ENCODE measurements at places on chromosomes 1 and 21.

DNA sequence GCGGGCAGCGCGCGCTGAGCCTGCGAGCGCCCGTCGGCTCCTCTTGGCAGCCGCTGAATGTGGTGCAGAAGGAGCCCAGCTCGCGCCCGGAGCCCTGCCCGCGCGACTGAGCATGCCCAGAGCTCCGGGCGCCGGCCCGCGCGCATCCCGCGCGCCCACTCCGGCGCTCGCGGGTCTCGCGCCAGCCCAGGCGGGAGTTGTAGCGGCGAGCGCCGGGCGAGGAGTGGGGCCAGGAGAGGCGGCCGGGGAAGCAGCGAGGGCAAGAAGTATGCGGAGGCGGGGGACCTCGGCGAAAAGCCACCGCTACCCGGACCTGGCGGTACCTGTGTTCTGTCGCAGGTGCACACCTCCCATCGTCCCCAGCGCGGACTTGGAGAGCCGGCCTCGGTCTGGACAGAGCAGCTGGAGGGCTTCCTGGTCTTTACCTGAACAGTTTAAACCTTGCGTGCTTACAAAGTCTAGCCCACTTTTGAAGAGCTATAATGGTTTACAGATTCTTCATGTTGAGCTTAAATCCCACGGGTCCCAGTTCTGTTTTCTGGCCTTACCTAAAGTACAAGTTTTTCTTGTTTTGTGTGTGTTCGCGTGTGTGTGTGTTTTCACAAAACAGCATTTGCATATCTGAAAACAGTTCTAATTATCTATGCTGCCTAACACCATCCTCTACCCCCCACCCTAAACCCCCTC is at the start of gene DDAH1:
Gene DDAH1 (minus strand): TSS at position 61 of the 687 bp plus-strand sequence. CDS start 114 bp downstream, outside the sequence.
- H3K36me3 ChIP-seq, result no peaks in the 10 kb centered on the region
- no peak for DNase-seq
- H3K4me1 ChIP-seq, result peaks cover 3% of the 10 kb centered on the region
- H3K27me3 ChIP-seq, result no peaks in the 10 kb centered on the region

- H3K4me3 ChIP-seq, result no peak overlapping the region
- H3K27me3 ChIP-seq, result no peaks in the 10 kb centered on the region
- peaks cover 23% of the 10 kb centered on the region for H3K4me1 ChIP-seq
- DNase-seq, result no peak
- H3K36me3 ChIP-seq, result no peaks in the 10 kb centered on the region
These were observed 30.1 kb downstream of the STPG1 start for GRCh38 chr1:24383381-24383940.

- no peaks in the 10 kb centered on the region for H3K36me3 ChIP-seq
- no peaks in the 10 kb centered on the region for H3K27me3 ChIP-seq
- DNase-seq, result no peak
- no peak overlapping the region for H3K4me3 ChIP-seq
- no peaks in the 10 kb centered on the region for H3K4me1 ChIP-seq
- no peak overlapping the region for H3K27ac ChIP-seq
These were observed 59.3 kb downstream of the CCDC18 start for GRCh38 chr1:93239863-93240262.

DNA sequence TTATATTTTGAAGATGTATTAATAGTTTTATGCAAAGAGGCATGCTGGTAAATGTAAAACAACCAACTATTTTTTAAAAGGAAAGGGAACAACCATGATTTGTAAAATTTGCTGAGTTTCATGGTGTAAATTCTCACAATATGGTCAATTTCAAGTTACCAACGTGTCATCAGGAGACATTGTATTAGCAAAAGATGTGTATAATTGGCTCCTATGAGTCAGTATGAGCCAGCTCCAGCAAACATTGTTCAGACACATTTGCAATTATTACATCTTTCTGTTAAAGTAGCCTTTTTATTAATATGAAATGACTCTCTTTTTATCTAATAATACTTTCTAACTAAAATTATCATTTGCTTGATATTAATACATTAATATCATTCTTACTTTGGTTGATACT is 15.3 kb downstream of the CFH start:
- H3K27ac ChIP-seq, result no peak overlapping the region
- H3K4me3 ChIP-seq, result no peak overlapping the region
- DNase-seq, result no peak
- H3K27me3 ChIP-seq, result no peaks in the 10 kb centered on the region
- H3K4me1 ChIP-seq, result no peaks in the 10 kb centered on the region

DNA sequence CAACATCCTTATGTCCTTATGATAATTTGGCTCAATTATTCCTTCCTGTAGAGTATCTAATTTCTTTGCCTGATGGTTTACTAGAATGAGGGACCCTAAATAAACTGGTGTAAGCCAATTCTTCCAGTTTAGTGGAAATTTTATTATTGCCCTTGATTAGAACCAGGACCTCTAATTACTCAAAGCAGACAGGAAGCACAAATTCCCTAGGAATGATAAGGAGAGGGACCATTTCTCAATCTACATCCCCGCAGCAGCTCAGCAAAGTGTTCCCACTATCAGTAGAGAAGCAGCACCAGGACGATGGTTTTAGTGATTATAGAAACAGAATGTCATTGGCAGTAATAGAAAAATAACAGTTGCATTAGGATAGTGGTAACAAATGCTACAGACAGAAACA is 97.1 kb downstream of the PLPPR4 start:
- no peak overlapping the region for H3K27ac ChIP-seq
- no peak overlapping the region for H3K4me3 ChIP-seq
- H3K4me1 ChIP-seq, result no peaks in the 10 kb centered on the region

GRCh38 chr1:65764052-65764451 is 28.6 kb upstream of the PDE4B start:
- H3K4me1 ChIP-seq, result no peaks in the 10 kb centered on the region
- no peaks in the 10 kb centered on the region for H3K36me3 ChIP-seq
- H3K27me3 ChIP-seq, result no peaks in the 10 kb centered on the region
- no peak overlapping the region for H3K4me3 ChIP-seq
- H3K27ac ChIP-seq, result no peak overlapping the region

GRCh38 chr1:25063591-25064416 is 133.7 kb upstream of the RUNX3 start:
- H3K27me3 ChIP-seq, result no peaks in the 10 kb centered on the region
- no peak overlapping the region for H3K27ac ChIP-seq
- H3K4me3 ChIP-seq, result no peak overlapping the region
- DNase-seq, result no peak
- peaks cover 3% of the 10 kb centered on the region for H3K4me1 ChIP-seq

DNA sequence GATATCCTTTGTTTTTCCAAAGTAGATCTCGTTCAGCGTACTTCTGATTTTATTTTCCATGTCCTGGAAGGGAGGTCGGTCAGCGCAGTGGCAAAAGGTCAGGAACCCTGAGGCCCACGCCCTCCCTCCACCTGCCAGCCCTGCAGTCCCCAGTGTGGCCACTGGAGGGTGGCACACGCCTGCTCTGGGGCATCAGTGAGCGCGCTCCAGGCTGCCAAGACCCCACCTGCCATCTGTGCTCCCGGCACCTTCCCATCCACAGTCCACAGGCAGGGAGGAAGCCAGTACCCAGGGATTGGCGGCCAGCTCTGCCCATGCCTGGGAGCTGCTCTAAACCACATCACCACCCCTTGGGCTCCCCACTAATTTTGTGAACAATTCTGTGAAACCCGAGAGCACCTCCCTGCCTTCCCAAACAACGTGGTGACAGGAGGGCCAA is 32.3 kb downstream of the SLC66A1 start:
- DNase-seq, result no peak
- H3K27me3 ChIP-seq, result no peaks in the 10 kb centered on the region
- peaks cover 25% of the 10 kb centered on the region for H3K4me1 ChIP-seq
- no peak overlapping the region for H3K4me3 ChIP-seq

All from esophagus squamous epithelium (tissue), 5 donors.